ENCODE measurements at places on chromosomes 3 and 15.
A peak's percentile ranks its signal among the peaks of the same experiment; 100 is the strongest.

GRCh38 chr3:167711439-167711838, 23.3 kb downstream of the PDCD10 start:
- DNase-seq = no peak

DNA sequence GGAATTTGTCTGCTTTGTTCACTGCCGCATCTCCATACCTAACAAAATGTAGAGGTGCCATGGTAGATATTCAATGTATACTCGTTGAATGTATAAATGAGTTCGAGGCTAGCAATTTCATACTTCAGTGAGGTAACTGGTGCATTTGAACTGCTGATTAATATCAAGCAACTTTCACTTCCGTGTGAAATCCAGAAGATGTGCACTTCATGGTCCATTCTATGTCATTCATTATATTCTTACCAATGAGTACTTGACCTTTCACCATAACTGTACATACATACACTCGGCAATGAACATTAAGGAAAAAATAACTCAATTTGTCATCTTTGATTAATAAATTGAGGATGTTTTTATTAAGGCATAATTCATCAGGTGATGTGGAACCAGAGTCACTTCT, 598.5 kb downstream of the ZNF385D start:
- DNase-seq = no peak

DNA sequence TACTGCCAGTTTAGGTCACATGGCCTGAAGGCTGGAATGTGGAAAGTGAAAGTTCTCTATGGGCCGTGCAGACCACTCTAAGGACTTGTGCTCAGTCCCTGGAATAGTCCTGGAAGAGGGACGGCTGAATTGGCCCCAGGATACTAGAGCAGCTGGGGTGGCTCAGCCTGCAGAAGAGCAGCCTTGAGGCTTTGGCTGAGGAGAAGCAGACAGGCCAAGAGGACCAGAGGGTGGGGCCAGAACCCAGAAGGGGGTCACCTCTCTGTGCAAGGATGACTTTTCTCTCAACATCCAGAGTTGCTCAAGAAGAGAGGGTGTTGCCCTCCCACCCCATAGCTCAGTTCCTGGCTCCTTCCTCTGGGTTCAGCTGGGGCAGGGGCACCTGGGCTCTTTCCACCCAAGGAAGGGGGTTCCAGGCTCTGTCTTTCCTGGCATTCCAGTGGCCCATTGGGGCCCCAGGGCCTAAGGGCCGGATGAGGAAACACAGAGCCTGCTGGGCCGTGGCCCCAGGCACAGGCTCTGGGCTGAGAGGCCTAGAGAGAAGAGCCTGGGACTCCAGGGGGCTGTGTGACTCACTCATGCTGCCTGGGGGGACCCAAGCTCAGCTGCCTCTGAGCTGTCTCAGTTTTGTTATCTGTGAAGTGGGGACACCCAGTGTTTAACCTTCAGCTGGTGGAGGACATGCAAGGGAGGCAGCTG, 8.5 kb upstream of the FBLN2 start:
- no peak for DNase-seq

DNA sequence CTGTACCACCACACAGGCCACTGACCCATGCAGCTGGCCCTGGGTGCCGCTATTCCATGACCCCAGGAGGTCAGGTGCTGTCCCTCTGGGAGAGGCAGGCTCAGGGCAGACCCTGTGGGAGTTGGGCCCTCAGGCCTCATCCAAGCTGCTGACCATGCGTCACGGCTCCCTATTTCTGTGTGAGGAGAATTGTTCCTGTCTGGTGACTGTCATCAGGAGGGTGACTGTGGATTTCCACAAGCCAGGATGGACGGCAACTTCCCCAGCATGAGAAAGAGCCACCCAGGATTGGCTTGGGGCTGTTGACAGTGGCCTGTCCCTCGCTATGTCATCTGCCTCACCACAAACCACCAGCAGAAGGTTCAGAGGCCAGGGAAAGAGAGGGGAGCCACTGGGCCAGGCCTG, 41.4 kb downstream of the ZDHHC19 start:
- no peak for DNase-seq

DNA sequence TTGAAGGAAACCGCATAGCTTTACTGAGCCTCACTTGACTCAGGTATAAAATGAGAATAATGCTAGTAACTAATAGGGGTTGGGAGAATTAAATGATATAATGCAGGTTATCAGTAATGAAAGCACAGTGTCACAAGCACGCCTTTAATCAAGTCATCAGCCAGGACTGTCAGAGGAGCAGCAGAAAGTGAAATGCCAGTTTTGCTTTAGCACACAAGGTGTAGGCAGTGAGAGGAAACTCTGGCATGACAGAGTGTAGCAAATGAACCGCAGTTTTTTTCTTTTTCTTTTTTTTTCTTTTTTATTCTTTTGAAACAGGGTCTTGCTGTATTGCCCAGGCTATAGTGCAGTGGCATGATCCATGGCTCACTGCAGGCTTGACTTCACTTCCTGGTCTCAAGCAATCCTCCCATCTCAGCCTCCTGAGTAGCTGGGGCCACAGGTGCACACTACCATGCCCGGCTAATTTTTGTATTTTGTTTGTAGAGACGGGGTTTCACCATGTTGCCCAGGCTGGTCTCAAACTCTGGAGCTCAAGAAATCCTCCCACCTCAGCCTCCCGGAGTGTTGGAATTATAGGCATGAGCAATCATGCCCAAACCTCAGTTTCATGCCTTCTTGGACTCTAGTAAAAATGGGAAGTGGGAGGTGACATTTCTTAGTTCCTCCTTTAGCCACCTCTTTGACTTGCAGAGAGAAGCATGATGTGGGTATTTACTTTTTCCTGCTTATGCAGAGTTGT, 9.7 kb upstream of the SCAANT1 start:
- no peak for DNase-seq

DNA sequence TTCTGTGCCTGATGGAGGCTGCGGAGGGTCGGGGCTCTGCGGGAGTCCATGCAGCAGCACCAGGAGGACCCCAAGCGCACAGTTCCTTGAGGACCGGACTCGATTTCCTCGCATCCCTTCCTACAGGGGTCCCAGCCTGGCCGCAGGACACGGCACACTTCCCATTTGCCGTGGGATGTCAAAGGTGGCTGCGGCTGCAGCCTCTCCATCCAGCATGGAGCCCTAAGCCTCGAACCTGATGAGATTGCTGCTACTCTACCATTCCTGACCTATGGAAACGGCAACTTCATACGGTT, 40.6 kb downstream of the RGMA start:
- no peak for DNase-seq

GRCh38 chr15:26197719-26198118, 334.6 kb upstream of the ATP10A start:
- no peak for DNase-seq

- DNase-seq = peak; percentile 24
Measured at GRCh38 chr15:90184119-90184785, 16.9 kb upstream of the SEMA4B start.

DNA sequence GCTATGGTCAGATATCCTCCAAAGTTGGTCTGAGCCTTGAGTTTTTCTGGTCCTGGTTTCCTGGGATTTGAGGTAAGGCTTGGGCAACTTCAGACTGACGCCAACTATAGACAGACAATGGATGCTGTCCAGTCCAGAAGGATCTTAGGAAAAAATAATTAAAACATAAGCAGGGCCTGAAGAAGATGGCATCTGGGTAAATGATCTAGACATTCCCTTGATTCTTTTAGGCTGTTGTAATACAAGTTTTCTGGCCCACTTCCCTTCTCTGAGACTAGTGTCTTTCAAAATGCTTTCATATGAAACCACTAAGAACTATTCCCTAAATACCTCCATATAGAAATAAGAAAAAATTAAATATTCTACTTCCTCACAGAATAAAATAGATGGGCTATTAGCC, 47.7 kb upstream of the PLXND1 start:
- no peak for DNase-seq

GRCh38 chr3:49492969-49493368, 22.9 kb downstream of the DAG1 start:
- DNase-seq = no peak

GRCh38 chr3:190825386-190826016, 37.0 kb downstream of the GMNC start:
- DNase-seq = no peak

GRCh38 chr15:50880651-50881114, 27.8 kb upstream of the AP4E1 start:
- no peak for DNase-seq

GRCh38 chr15:40310001-40310959, 2.5 kb upstream of the PLCB2 start:
- DNase-seq = peak; percentile 46

- DNase-seq = no peak
Measured at GRCh38 chr3:176911579-176911978, 285.7 kb downstream of the TBL1XR1 start.

DNA sequence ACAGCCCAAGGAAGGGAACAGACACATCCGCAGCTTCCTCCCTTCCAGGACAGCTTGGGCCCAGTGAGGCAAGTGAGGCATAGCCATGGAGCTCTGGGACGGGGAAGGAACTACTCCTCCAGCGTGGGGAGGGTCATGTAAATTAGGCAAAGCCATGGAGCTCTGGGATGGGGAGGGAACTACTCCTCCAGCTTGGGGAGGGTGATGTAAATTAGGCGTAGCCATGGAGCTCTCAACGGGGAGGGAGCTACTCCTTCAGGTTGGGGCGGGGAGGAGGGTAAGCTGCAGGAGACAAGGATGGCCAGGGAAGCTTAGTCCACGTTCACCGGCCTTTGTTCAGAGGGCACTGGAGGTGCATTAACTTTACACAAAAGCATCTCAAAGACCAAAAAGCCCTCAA, 21.1 kb upstream of the BDH1 start:
- no peak for DNase-seq

GRCh38 chr3:191255156-191255555, 56.1 kb downstream of the OSTN start:
- DNase-seq = no peak

DNA sequence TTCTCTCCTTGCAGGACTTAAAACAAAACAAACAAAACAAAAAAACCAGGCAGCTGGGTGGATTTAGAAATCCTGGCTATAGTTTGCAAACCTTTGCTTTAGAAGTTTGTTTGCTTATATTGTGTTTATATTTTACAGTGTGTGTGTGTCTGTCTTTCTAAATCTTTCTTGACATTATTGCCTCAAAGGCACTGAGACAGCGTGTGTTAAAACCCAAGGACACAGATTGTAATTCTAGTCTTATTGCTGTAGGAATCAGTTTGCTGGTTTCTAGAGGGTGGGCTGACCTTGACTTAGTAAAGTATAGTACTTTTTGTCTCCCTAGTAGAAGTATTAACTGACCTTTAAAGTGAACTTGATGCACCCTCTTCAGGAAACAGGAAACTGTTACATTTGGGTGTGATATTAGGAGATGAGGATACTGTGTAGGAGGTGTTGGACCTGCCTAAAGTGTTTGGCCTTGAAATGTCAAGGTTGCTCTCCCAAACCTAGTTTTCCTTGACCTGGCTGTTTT, 71.0 kb downstream of the TCF12 start:
- DNase-seq = peak; percentile 66

GRCh38 chr3:126446791-126447190, 28.9 kb downstream of the ZXDC start:
- DNase-seq = no peak

DNA sequence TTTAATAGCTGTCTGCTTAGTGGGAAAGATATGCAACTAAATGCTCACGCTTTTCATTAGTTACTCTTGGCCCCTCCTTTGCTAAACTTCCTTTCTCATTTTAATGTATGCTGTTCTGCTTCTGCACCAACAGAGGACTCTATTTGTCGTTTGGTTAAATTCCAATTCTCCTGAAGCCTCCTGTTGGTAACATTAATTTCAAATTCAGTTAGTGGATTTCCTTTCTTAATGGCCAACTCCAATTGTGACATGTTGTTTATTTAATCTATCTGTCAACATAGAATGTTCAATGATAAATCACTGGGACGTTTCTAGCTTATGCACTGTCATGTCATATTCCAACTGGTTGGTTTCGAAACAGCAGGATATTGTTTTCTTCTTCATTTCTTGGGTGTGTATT, 467.4 kb upstream of the BCHE start:
- DNase-seq = no peak

DNA sequence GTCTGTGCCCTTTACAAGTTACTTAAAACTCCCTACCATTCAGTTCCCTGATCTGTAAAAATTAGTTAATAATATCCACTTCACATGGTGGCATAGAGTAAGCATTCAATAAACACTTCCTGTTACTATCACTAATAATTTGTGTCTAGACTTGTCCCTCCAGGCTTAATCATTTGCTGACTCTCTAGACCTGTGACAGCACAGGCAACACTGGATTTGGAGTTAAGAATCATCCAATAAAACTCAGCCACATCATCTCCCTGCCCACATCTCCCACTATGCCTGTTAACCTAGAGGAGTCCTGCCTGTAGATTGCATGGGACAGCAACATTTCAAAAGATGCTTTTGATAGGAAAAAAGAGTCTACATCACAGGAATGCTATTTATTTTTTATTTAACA, 564.6 kb downstream of the MFSD1 start:
- no peak for DNase-seq

- DNase-seq = no peak
Measured at GRCh38 chr15:56964182-56964581, 45.7 kb downstream of the TCF12 start.

DNA sequence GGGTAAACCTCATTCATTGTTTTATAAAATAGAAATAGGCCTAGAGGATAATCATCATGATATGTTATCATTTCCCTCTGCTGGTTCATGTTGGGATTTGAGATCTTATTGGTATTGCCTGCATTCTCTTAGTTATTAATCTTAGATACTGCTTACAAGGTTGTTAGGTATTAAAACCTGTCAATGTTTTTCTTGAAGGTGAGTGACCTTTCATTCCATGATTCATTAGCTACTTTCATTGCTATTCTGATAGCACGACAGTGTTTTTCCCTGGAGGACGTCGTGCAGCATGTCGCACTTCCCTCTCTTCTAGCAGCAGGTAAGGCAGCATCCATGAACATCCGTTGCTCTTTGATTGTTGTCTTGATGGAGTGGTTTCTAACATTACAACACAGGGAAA, 17.1 kb downstream of the P2RY12 start:
- no peak for DNase-seq

GRCh38 chr3:193118907-193119306, 122.1 kb upstream of the PLAAT1 start:
- DNase-seq = no peak

- no peak for DNase-seq
Measured at GRCh38 chr3:94307588-94307987, 244.7 kb downstream of the NSUN3 start.

DNA sequence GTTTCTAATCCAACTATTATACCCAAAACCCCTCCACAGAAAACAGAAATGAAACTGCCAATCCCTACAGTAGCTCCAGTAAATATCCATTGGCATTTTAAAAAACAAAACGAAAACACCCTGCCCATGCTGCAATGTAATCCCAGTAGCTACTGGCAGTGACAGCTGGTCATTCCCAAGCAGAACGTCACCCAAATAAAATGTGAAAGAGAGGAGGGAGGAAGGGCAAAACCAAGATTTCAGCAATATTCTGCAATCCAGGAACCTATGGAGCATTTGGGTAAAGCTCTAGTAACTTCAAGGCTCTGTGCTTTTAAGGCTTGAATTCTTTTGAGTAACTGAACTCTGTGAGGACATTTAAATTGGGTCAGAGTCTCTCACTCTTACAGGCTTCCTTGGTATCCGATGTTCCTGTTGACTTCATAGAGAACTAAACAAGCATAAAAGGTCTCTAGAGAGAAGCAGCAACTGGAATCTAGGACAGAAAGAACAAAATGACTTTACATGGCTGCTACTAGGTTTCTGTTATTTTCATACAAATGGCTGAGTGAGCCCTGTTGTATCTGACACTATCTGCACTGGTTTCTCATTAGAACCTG, 136.2 kb downstream of the TNIK start:
- DNase-seq = no peak
